ENCODE measurements at places on chromosomes 12 and 14.

GRCh38 chr14:60705100-60705499 lies 19.1 kb downstream of the SIX4 start:
- no peak for DNase-seq

DNA sequence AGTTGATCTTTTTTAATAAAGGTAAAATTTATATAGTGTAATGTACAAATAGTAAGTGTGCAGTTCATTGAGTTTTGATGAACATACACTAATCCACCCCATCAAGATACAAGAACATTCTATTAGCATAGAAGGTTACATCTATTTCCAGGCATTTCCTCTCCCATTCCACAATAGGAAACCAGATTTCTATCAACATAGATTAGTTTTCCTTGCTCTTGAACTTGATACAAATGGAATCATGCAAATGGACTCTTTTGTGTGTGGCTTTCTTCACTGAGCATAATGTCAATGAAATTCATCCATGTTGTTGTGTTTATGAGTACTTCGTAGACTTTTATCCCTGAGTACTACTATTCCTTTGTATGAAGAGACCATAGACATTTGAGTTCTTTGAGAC lies 10.8 kb downstream of the STYX start:
- no peak for DNase-seq

GRCh38 chr12:123278101-123278627 lies 6.5 kb upstream of the CDK2AP1 start:
- DNase-seq = peak; percentile 32

DNA sequence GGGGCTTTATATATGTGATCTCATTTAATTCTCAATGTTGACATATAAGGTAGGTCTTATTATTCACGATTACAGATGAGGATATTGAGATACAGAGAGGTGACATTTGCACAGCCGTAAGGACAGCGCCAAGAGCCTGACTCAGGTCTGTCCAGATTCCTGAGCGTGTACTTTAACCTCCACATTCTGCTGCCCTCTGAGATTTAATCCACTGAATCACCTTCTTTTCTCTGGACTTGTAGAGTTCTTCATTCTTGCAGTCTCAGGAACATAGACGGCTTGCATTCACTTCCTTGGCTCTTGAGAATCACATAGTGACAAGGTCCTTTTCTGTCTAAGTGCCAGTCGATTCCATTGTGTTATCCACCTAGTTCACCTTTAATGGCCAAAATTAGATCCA lies 141.0 kb upstream of the ARHGAP5 start:
- DNase-seq = no peak

DNA sequence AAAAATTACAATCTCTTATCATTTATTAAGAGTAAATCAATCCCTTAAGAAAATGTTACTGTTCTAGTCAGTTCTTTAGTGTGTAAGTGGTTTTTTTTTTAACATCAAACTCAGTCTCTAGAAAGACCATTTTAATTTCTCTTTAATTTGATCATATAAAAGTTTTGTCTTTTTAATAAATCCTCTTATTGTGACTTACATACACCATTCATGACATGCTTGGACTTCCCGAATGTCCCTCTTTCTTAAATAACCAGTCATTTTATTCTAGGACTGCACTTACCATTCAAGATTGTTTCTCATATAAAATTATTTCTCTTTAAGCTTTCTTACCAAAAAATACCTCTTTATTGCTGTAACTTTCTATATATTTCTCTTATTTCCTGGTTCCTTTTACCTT lies 60.8 kb upstream of the EVL start:
- no peak for DNase-seq

DNA sequence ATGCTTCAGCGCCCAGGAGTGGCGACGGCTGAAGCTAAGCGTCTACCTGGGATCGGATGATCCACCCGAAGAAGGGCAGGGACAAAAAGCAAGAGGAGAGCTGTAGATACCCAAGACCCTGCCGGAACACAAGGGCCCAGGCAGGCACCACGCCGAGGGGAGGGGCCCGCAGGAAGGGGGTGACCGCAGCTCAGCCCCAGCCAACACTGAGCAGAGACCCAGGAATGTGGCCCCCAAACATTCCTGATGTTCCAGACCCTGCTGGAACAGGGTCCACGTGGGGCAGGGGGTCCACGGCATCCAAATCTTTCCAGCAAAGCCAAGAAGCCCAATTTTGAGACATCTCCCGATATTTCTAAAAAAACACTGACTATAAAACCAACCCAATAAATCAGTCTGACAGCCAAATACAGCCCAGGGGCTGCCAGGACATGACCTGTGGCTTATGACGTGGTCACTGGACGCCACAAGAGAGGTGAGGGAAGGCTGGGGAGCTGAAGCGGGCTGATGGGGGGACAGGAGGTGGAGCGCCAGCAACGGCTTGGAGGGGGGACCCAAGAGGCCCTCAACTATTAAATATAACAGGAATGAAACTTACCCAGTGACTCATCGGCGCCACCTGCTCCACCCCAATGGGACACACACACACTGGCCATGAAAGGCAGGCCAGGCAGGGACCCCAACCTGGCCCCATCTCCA lies 58.9 kb downstream of the NCOR2 start:
- peak; percentile 41 for DNase-seq

DNA sequence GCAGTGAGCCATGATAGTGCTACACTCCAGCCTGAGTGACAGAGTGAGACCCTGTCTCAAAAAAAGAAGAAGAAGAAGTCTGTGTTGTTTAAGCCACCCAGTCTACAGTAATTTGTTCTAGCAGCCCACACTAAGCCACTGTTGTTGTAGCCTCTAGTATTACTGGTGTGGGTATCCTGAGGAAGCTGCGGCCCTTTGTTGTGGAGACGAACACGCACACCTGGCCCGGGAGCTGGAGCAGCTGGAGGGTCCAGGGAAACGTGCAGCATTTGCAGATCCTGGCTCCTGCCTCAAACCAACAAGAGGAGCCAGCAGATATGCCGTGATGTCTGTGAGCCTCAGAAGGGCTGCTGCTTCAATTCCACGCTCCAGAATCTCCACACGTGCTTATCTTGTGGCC lies 65.3 kb downstream of the MAP1LC3B2 start:
- DNase-seq = no peak

DNA sequence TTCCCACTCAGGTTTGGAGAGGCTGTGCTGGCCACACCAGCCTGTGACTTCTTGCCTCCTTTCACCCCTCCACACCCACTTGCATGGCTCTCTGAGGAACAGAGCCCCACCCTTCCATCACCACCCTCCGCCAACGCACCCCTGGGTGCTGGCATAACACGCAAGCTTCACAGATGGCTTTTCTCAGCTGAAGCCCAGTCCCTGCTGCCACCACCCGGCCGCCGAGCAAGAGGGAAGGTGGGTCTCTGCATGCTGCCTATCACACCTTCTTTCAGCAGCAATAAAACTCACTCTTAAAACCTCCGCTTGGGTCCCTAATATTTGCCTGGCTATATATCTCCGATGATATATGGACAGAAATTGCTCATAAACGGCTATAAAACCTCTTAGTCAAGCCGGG lies 41.6 kb downstream of the SMUG1 start:
- no peak for DNase-seq

GRCh38 chr14:54713379-54713778 lies 146.5 kb downstream of the SAMD4A start:
- DNase-seq = no peak

GRCh38 chr14:101862177-101862576 lies 100.7 kb downstream of the PPP2R5C start:
- DNase-seq = no peak

DNA sequence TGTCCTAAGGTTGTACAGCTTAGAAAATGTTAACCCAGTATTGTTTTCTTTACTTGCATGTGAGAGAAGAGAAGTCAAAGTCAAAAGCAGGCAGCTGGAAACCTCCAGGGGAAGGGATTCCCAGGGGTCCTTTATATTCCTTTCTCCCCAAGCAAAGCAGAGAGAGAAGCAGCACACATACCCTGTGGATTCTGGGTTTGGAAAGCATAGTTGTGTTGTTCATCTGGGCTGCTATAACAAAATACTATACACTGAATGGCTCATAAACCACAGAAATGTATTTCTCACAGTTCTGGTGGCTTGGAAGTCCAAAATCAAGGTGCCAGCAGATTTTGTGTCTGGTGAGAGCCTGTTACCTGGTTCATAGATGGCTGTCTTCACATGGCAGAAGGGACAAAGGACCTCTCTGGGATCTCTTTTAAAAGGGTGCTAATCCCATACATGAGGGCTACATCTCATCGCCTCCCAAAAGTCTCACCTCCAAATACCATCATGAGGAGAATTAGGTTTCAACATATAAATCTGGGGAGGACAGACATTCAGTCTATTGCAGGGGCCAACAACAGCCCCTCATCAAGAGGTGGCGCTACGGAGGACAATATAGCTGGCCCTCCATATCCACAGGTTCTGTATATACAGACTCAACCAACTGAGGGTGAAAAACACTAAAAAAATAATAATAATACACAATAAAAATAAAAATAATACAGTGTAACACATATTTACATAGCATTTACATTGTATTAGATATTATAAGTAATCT lies 19.3 kb upstream of the PCNX1 start:
- DNase-seq = no peak

DNA sequence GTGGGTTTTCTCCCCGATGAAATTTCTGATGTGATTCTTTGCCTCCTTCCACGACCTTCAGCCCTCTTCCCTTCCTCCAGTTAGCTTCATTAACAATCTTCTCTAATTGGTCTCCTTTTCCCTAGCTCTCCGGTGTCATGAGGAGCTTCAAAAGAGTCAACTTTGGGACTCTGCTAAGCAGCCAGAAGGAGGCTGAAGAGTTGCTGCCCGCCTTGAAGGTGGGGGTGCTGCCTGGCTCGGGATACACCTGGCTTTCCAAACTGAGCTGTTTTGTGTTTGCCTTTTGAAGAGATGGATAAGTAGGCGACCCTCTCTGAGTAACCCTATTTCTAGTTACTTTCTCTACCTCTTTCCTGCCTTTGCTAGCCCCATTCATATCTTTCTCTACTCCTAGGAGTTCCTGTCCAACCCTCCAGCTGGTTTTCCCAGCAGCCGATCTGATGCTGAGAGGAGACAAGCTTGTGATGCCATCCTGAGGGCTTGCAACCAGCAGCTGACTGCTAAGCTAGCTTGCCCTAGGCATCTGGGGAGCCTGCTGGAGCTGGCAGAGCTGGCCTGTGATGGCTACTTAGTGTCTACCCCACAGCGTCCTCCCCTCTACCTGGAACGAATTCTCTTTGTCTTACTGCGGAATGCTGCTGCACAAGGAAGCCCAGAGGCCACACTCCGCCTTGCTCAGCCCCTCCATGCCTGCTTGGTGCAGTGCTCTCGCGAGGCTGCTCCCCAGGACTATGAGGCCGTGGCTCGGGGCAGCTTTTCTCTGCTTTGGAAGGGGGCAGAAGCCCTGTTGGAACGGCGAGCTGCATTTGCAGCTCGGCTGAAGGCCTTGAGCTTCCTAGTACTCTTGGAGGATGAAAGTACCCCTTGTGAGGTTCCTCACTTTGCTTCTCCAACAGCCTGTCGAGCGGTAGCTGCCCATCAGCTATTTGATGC lies 797 bp downstream of the ESPL1 start:
- no peak for DNase-seq

DNA sequence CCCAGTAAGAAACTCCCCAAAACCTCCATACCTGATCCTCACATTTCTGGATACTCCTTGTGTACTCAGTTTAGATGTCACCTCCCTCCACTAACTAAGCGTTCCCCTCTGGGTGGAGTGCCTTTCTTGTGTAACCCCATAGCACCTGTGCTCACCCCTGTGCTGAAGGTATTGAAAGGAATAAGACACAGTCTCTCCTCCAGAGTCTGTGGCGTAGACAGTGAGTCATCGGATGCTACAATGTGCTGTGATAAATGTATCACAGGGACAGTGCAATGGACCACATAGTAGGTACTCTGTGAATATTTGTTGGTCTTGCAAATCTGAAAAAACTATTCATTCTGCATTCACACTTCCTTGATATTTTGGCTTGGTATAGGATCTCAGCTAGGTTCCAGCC lies 30.8 kb downstream of the TSPAN9 start:
- no peak for DNase-seq

DNA sequence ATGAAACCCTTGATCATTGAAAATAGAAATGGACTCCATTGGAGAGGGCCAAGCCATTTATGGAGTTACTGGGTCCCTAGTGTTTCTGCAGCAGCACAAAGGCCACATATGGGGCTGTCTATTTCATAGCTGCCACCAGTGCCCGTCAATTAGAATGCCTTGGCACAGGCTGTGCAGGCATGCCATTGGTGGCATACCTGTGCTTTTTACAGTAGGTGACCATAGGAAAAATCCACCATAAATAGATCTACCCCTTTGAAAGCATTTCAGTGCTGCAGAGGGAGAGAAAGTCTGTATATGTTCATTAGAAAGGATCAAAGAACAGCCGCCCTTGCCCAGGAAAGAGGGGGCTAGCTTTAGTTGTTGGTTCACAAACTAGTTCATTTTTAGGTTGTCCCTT lies 13.1 kb downstream of the MYBPC1 start:
- no peak for DNase-seq

DNA sequence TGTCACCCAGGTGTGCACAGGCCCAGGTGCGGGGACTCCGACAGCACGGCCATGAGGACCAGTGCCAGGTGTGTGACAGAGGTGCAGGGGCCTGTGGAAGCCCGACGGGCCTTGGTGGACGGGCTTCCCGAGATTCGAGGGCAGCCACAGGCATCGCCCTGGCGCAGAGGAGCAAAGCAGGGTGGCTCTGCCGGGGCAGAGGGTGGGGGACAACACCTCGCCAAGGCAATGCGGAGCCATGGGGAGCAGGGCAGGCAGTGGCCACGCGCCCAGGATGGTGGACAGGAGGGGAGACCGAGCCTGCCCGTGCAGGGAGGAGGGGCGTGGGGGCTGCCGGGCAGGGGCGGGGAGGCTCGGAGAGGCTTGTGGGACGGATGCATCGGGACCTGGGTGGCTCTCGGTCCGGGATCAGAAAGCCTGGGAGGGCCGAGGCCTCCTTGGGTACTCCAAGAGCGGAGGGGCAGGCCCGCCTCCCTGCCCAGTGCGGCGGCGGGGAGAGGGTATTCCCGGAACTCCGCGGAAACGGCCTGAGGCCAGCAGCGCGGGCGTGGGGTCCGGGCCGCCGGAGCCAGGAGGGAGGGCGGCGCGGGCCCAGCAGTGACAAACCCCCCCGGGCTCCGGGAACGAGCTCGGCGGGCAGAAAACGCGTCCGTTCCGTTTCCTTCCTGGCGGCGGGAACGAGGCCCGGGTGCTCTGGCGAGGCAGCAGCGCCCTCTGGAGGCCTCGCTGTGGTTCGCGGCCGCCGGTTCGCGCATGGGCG lies 1.6 kb downstream of the TMEM121 start:
- DNase-seq = peak; percentile 69

DNA sequence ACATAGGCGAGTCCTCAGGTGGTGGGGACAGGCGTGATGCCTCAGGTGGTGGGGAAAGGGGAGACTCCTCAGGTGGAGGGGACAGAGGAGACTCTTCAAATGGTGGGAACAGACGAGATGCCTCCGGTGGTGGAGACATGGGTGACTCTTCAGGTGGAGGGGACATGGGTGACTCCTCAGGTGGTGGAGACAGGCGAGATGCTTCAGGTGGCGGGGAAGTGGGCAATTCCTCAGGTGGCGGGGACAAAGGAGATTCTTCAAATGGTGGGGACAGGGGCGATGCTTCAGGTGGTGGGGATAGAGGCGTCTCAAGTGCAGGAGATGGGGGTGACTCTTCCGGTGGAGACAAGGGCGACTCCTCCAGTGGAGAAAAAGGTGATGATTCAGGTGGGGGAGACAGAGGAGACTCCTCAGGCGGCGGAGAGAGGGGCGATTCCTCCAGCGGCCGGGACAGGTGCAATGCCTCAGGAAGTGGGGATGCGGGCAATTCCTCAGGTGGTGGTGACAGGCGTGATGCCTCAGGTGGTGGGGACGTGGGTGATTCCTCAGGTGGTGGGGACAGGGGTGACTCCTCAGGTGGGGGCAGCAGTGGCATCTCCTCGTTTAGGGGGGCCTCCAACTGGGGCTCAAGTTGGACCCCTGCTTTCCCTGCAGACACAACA lies 8.7 kb downstream of the KMT2D start:
- DNase-seq = no peak

Data from GDM1 (cell line).